Activated CD4-positive, CD25-positive, alpha-beta regulatory T cell treated with anti-CD3 and anti-CD28 coated beads, Interleukin-2, amount 50 U/mL, for 72 hours (primary cell): ENCODE measurements at places on chromosomes 7 and 10.

- DNase-seq: no peak
These were observed 91.7 kb upstream of the PDGFA start for GRCh38 chr7:611281-611810.

GRCh38 chr7:129053938-129054437 lies 923 bp downstream of the TNPO3 start:
- DNase-seq: no peak

DNA sequence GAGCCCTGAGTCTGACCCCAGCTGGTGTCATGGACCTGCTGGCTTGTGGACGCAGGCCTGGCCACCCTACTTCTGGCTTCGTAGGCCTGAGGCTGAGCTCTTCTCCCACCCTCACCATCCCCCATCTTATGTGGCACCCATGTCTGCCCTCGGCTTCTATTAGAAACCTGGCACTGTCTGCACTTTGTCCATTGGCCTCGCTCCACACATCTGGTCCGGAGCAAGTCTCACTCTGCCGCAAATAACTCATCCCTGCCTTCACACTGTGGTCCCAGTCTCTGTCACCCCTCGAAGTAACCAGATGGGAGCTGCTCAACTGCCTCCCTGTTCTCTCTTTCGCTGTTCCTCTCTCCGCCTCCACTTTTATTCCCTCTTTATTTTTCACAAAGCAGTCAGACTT lies 78.6 kb downstream of the TRRAP start:
- DNase-seq: no peak

DNA sequence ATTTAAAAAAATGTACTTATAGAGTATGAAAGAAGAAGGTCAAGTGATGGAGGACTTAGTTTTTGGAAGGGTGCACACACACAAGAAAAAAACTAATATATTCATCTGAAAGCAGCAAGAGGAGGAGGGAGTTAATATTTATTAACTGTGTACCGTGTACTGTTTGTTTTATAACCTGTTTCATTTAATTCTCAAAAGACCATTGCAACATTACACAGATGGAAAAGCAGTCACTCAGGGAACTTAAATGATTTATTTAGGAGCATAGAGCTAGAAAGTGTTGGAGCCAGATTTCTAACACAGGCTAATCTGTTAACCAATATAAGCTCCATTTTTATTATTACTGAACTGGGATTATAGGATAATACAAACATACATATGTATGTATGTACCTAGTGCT lies 36.7 kb downstream of the GLCCI1 start:
- no peak for DNase-seq

GRCh38 chr10:94358480-94358879 lies 4.3 kb downstream of the NOC3L start:
- DNase-seq: no peak

- no peak for DNase-seq
These were observed 249.4 kb downstream of the TCF7L2 start for GRCh38 chr10:113199459-113199858.

DNA sequence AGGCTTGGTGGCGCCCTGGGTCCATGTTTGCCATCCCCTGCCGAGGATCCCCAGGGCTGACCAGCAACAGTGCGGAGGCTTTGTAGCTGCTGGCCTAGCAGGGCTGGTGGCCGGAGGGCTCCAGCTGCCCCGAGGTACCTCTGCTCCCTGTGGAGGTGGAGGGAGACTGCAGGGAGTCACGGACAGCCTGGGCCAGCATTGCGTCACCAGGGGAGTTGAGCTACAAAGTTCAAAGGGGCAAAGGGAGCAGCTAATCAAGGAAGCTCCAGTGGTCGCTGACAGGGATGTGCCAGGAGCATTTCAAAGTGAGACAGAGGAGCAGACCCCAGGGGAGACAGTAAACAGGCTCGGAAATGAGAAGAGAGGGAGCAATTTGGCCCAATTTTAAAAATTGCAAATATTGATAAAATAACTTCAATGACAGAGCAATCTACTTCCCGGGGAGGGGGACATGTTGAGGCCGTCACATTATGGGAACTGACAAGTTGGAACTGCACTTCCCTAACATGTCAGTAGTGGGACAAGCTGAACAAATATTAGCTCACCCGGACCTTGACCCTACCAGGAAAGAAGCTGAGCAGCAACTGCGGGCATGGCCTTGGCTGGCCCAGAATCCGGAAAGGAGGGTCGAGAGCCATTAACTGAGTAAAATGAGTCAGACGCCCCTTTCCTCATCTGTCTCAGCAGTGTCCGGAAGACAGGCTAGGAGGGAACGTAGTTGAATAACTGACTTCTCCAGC lies 39.4 kb downstream of the BTBD16 start:
- DNase-seq: no peak

DNA sequence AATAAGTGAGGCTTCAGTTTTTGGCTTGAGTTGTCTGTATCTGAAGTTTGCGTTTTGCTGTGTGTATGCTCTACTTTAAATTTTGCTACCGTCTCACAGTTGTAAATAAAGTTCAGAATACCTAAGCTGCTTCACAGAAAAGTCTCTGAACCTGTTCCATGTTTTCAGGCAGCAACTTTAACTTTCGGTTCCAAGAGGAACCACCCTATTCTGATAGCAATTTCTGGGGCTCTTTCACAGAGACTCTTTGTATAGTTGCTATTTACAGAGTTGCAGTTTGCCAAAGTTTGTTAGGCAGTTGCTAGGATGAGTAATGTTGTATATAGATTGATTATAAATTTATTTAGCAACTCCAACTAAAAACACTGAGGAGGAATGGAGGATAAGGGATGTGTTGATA lies 5.7 kb downstream of the FAM221A start:
- DNase-seq: no peak

DNA sequence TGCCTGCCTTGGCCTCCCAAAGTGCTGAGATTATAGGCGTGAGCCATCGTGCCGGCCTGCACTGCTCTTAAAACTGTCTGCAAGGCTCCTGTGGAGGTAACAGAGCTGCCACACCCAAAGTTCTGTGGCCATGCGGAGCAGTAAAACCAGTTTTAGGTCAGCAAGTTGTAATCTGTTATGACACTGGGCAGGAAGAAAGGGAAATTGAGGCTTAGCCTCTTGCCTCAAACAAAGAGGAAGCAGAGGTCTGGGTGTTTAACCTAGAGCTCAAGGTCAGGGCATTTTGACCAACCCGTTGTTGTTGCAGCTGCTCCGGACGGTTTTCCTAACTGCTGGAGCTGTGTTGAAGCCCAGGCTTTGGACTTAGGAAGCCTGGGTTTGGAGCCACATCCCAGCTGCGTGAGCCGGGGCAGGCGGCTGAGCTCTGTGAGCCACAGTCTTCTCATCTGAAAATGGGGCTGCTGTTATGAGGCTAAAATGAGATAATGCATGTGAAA lies 7.4 kb upstream of the RRP12 start:
- DNase-seq: no peak

DNA sequence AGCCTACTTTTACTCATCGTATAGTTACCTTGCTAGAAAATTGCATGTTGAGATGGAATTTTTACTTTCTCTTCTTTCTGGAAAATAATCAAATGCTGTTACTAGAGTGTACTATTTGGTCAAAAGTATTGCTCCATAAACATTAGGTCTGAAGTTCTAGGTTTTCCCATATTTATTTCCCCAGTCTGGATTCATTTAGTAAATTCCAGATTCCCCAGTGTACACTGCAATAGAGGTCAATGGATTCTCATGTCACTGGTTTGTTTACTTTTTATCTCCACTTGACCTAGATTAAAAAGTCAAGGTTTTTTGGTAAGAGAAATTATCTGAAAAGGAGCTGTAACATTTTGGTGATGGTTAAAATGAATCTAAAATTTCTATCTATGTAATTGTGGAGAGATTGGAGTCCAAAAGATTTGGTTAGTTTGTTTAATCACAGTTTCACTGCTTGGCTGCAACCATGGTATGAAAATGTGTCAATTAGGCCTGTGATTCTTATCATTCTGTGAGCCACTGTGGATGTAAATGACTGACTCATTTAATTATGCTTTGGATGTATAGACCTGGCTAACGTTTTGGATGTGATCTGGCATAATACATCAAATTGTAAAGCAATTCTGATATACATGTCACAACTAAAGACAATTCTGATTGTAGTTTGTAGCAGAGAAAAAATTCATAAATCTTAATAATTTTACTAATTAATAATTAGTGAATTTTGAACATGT lies 32.7 kb upstream of the STEAP4 start:
- no peak for DNase-seq

GRCh38 chr10:118738406-118738805 lies 16.4 kb downstream of the CACUL1 start:
- DNase-seq: no peak

DNA sequence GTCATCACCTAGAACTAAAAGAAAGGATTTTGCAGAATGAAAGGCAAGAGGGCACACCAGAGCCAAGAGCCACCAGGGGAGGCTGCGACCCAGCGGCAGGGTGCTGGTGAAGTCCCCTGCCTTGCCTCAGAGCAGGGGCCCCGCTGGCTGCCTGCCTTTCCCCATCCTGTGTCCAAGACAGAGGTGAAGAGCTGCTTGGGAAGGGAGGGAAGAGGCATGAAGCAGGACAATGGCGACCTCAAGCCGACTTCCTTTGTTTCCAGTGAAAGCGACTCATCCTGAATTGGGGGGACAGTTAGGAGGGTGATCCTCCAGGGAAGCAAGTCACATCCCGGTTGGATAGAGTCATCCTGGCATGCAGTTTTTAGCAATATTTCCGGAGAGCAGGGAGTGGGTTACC lies 255.5 kb upstream of the YAE1 start:
- no peak for DNase-seq

- DNase-seq: no peak
These were observed 1.5 kb upstream of the INSIG1 start for GRCh38 chr7:155296006-155296787.

- DNase-seq: no peak
These were observed 66.7 kb upstream of the ZNF32 start for GRCh38 chr10:43715334-43715733.

DNA sequence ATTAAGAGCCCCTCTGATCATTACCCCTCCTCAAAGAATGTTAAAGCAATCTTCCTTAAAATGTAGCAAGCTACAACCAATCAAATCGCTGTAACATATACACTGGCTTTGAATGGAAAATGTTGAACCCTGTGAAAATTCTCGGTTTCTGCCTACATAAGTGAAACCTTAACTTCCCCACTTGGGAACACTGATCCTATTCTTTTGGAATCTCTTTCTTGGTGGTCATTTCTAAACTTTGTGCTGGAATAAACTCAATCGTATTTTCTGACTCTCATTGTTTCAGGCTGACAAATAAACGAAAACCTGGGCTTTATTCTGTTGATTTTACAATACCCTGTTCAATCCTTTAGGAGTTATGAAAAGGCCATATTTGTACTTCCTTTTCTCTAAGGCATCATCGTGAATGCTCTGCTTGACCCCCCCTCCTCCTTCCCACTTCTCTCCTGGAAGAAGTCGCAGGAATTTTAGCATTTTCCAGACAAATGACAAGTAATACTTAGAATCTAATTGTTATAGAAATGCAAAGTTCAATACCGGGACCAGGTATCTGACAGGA lies 155.1 kb upstream of the FAM13C start:
- no peak for DNase-seq

DNA sequence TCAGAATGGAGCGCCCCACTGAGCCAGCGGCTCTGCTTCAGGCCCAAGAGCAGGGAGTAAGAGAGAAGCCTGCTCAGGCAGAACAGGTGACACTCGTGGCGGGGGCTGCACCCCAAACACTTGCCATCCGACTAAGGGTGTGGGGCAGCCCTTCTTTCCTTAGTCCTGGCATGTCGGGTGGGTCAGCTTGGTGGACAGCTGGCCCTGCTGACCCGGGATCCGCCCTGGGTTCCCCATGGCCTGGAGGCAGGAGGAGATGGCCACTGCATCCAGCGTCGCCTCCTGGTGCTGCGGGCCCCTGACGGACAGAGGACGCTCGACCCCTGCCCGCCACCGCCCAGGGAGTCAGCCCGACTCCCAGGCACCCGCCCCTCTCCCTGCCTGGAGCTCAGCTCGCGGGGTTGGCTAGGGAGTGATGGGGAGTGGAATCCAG lies 1.2 kb upstream of the PAOX start:
- no peak for DNase-seq

GRCh38 chr10:76576276-76576962 lies 1061.2 kb downstream of the KCNMA1 start:
- DNase-seq: no peak

DNA sequence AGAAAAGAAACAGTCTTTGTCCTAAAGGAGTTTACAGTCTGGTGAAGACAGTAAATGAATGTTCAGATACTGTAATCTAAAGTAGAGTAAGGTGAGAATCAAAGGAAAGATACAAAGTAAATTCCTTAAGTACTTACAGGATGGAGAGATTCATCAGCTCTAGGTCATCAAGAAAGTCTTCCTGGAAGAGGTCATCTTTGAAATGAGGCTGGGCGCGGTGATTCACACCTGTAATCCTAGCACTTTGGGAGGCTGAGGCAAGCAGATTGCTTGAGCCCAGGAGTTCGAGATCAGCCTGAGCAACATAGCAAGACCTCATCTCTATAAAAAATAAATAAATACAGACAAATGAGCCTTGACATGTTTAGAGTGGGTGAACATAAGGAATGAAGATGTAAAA lies 18.3 kb downstream of the FHIP2A start:
- DNase-seq: no peak

DNA sequence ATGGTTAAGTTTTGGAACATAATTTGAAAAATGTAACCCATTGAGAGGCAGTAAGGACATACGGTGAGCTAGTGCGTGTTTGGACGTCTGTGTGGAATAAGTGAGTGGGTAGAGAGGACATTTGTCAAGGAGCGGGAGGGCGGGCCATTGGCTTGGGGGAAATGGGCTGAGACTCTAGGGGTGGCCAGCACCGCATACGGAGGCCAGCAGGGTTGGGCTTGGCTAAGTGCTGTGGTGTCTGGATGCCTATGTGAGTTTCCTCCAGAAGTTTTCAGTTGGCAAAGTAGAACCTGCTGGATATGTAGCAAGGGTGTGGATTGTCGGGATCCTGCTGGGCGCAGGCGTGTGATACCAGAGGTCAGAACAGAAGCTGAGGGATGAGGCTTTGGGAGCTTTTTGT lies 103.0 kb downstream of the TCF7L2 start:
- no peak for DNase-seq

- no peak for DNase-seq
These were observed 47.4 kb upstream of the TCERG1L start for GRCh38 chr10:131358741-131359442.

GRCh38 chr7:144529269-144529926 lies 125.9 kb upstream of the NOBOX start:
- no peak for DNase-seq

DNA sequence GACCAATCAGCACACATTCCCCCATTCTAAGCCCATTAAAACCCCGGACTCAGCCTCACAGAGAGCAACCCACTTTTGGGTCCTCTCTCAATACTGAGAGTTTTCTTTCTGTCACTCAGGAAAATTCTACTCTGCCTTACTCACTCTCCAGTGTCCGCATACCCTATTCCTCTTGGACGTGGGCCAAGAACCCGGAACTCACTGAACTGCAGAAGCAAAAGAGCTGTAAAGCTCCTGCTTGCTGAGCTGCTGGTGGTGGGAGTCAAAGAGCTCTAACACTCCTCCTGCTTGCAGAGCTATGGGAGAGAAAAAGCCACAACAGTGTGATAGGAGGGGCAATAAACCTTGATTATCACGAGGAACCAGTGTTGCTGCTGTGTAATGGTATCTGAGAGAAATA lies 386.9 kb downstream of the POM121L12 start:
- no peak for DNase-seq
